Thoracic aorta (tissue), 2 donors: ENCODE measurements at places on chromosomes 1 and 21. TPM values are rescaled to one million over a fixed set of nuclear protein-coding genes. Genes with fewer than 3 reads are reported as not detected.

DNA sequence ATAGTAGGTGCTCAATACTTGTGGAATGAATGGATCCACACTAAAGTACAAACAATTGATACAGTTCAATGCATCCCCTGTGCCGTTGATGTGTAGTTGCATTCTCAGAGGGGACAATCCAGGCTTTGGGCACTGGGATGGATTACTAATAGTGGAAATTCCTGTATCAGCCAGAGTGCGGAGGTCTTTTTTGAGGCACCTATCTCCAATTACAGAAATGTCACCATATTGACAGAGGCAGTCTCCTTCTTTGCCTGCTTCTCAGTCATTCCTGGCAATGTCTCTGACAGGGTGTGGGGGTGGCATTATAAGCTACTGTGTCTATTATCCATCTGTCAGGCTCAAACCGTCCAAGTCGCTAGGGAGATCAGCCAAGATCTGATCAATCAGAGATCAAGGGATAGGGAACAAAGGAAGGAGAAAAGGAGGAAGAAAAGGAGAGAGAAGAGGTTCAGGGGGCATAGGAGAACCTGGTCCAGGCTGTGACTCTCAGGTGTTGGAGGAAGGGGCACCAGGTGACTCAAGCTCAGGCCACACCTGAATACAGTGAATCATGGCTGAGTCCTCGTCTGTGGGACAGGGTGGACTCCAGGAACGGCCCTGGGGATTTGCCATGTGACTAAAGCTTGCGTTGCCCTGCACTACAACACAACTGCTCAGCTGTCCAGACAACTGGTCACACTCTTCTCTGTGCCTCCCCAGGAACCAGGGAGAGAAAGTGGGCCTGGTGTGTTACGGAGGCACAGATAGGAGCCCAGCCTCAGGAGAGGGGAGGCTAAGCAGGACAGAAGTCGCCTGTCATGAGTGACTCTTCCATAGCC lies 3.4 kb upstream of the LAMB3 start:
- H3K4me1 ChIP-seq: peaks cover 11% of the 10 kb centered on the region
- DNase-seq: no peak
- no peak overlapping the region for H3K27ac ChIP-seq
- no peak overlapping the region for H3K4me3 ChIP-seq
- no peaks in the 10 kb centered on the region for H3K36me3 ChIP-seq
- H3K27me3 ChIP-seq: no peaks in the 10 kb centered on the region

GRCh38 chr1:82994616-82995263 lies 1004.2 kb downstream of the TTLL7 start:
- H3K4me1 ChIP-seq: peaks cover 6% of the 10 kb centered on the region
- no peak overlapping the region for H3K4me3 ChIP-seq
- no peak overlapping the region for H3K27ac ChIP-seq
- no peaks in the 10 kb centered on the region for H3K36me3 ChIP-seq
- H3K27me3 ChIP-seq: no peaks in the 10 kb centered on the region
- no peak for DNase-seq

GRCh38 chr1:29856340-29857114 lies 620.2 kb downstream of the PTPRU start:
- H3K27me3 ChIP-seq: no peaks in the 10 kb centered on the region
- H3K27ac ChIP-seq: no peak overlapping the region
- no peaks in the 10 kb centered on the region for H3K4me1 ChIP-seq
- H3K36me3 ChIP-seq: no peaks in the 10 kb centered on the region
- no peak for DNase-seq

- no peak for DNase-seq
- no peak overlapping the region for H3K4me3 ChIP-seq
- no peak overlapping the region for H3K27ac ChIP-seq
- H3K4me1 ChIP-seq: peaks cover 37% of the 10 kb centered on the region
Observed at GRCh38 chr1:18111605-18112297, 4.2 kb downstream of the IGSF21 start.

The THEMIS2 gene
- 119 TPM for total RNA-seq

The SIM2 gene
- total RNA-seq: not detected

- peaks cover 15% of the 10 kb centered on the region for H3K4me1 ChIP-seq
- H3K36me3 ChIP-seq: no peaks in the 10 kb centered on the region
- H3K27me3 ChIP-seq: no peaks in the 10 kb centered on the region
- H3K4me3 ChIP-seq: peak overlapping the region; percentile 72
- no peak for DNase-seq
Observed at GRCh38 chr1:13892671-13893325, 192.8 kb downstream of the PRDM2 start.

The LCK gene
- total RNA-seq: 10.5 TPM

DNA sequence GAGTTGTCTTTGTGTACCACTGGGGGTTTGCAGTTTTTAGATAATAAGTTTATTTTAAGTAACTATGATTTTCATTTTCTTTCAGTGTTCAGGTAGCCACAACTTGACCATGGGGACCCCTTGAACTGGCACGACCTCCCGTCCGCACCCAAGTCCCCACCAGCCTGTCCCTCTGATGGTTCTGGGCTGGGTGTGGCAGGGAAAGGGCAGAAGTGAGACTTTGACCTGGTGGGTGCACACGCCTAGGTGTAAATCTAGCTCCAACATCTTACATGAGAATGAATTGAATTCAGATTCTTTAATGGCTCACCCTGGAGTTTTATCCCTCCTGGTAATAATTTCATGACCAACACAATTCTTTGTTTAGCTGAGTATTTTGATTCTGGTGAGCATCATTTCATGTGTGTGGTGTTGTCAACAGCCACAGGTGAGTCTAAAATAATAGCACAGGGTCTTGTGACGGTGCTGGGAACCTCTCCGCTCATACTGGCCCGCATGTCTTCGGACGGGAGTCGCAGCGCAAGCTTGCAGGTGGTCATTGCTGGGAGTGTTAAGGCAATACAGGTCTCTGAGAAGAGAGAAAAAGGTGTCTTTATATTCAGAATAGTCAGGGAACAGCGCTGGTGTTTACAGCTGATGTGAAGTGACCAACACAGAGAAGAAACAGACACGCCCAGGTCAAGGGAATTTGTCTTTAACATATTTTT lies 50.8 kb upstream of the POFUT2 start:
- H3K27ac ChIP-seq: no peak overlapping the region
- peaks cover 12% of the 10 kb centered on the region for H3K4me1 ChIP-seq
- no peaks in the 10 kb centered on the region for H3K36me3 ChIP-seq
- no peak overlapping the region for H3K4me3 ChIP-seq
- DNase-seq: no peak

- no peak for DNase-seq
- H3K4me3 ChIP-seq: no peak overlapping the region
- H3K4me1 ChIP-seq: no peaks in the 10 kb centered on the region
- no peak overlapping the region for H3K27ac ChIP-seq
Observed at GRCh38 chr1:154400381-154400801, 4.8 kb upstream of the IL6R start.

The ELAPOR1 gene
- 1.4 TPM for total RNA-seq

DNA sequence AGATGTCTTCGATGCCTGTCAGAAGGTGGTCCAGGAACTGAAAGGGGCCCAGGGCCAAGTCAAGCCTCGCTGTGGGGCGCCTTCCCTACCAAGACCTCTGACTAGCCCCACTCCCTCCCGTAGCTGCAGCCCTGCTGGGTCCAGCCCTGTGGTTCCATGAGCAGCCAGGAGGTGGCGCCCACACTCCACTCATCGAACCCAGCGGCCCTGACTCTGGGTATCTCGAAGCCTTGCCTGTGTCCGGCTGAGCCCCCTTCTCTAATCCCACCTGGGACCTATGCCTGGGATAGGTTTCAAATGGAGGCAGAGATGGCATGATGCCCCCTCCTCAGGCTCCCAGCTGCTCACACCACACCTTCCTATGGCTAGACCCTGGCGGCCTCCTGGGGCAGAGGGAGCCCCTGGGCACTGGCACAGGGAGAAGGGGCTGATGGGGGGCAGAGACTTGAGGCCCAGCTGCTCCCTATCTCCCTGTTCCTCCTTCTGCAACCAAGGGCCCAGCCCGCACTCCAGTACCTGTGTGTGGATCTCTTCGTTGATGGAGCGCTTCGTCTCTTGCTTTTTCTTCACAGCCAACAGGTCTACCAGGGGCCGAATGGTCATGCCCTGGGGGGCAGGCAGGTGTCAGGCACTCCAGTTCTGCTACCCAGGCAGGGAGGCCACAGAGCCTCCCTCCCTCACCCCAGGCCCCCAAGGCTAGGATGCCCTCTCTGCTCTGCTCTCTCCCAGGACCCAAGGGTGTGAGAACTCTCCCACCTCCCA lies 52.0 kb downstream of the SLC9A1 start:
- H3K36me3 ChIP-seq: peaks cover 8% of the 10 kb centered on the region
- H3K27me3 ChIP-seq: no peaks in the 10 kb centered on the region
- peaks cover 26% of the 10 kb centered on the region for H3K4me1 ChIP-seq
- H3K4me3 ChIP-seq: no peak overlapping the region
- H3K27ac ChIP-seq: no peak overlapping the region
- DNase-seq: no peak

DNA sequence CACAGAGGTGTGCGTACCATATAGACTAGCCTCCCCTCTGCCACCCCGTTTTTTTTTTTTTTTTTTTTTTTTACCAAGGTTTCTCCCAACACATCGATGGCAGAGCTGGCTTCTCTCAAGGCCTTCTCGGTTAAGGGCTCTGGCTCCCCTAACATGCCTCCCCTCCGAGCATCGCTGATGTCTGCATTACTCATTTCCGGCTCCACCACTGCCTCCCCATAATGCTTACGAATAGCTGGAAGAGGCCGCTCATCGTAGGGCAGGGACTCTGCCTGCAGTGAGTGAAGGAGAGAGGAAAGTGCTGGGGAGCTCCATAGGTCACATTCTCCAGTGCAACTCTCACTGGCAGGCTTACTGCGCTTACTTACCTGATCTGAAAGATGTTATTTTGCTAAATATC lies 20.6 kb downstream of the CEP104 start:
- H3K27me3 ChIP-seq: no peaks in the 10 kb centered on the region
- H3K36me3 ChIP-seq: peaks cover 64% of the 10 kb centered on the region
- DNase-seq: no peak
- H3K4me1 ChIP-seq: no peaks in the 10 kb centered on the region

The SH2D5 gene
- not detected for total RNA-seq
